ENCODE measurements at places on chromosomes 13 and 19.

DNA sequence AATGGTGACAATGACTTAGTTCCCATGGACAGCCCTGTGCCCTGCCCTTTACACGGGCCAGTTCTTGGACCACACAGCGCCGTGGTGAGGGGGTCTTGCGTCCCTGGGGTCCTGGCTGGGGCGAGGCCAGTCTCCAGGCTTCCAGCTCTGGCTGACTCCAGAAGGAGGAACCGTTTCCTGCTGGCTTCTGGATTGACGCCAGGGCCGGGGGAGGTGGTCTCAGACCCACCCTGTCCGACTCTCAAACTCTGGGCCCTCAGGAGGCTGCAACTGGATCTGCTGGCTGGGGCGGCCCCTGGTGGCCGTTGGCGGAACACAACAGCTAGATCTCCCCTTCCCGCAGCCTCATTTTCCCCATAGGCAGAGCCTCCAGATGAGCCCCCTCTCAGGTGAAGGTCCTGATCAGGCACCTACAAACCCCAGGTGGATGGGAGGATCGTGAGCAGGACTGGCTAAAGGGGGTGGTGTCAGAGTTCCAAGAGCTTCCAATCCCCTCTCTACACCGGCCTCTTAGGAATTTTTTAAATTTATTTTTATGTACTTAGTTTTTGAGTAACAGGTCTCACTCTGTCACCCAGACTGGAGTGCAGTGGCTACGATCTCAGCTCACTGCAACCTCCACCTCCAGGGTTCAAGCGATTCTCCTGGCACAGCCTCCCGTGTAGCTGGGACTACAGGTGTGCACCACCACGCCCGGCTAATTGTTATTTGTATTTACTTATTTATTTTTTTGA, 8.0 kb downstream of the CCDC194 start:
- DNase-seq: peak; percentile 83

- no peak for DNase-seq
These were observed 19.1 kb upstream of the WDR18 start for GRCh38 chr19:964761-965694.

DNA sequence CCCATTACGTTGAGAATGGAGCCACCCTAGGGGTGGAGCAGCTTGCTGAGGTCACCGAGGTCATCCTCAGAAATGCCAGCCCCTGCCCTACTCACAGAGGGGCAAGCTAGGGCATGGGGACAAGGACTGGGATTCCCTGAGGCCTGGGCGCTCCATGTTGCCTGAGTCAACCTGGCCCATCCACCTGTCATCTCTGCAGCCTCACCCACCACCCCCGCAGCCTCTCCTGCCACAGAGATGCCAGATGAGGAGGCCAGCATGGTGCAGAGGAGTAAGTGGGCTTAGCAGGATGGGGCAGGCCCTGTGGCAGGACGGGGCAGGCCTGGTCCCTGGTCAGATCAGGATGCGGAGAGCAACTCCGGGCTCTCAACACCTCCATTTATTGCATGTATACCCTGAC, 9.5 kb downstream of the NKPD1 start:
- no peak for DNase-seq

GRCh38 chr19:2381148-2381820, 21.2 kb downstream of the TMPRSS9 start:
- DNase-seq: no peak

Measured in BE2C (cell line).